ENCODE measurements at places on chromosomes 16 and 17. TPM values are rescaled to one million over a fixed set of nuclear protein-coding genes. Genes with fewer than 3 reads are reported as not detected.
A peak's percentile ranks its signal among the peaks of the same experiment; 100 is the strongest.

- no peaks in the 10 kb centered on the region for H3K4me1 ChIP-seq
- H3K4me3 ChIP-seq: no peak overlapping the region
- no peak for DNase-seq
- H3K27me3 ChIP-seq: no peaks in the 10 kb centered on the region
- no peak overlapping the region for H3K27ac ChIP-seq
These were observed 364.9 kb upstream of the PMFBP1 start for GRCh38 chr16:72536723-72537435.

DNA sequence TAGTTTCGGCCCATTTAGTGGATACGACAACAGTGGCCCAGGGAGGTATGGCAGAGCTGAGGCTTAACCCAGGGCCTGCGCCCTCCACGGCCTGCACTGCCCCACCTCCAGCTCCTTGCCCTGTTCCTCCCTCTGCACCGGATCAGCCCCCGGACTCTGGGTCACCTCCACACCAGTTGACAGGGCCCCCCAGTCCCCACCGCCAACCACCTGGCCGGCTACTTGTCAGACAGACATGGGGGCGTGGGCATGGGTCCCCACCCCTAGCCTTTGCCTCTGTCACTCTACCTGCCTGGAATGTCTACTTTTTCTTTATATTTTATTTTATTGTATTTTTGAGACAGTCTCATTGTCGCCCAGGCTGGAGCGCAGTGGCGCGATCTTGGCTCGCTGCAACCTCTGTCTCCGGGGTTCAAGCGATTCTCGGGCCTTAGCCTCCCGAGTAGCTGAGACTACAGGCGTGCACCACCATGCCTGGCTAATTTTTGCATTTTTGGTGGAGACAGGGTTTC is 3.0 kb upstream of the ACTG1 start:
- H3K4me3 ChIP-seq: peak overlapping the region; percentile 90
- peak overlapping the region; percentile 24 for H3K27ac ChIP-seq
- H3K4me1 ChIP-seq: peaks cover 29% of the 10 kb centered on the region
- H3K27me3 ChIP-seq: peaks cover 5% of the 10 kb centered on the region
- H3K36me3 ChIP-seq: peaks cover 11% of the 10 kb centered on the region

The LLGL2 gene
- 39.3 TPM for total RNA-seq

The ST6GALNAC1 gene
- 8.4 TPM for total RNA-seq

DNA sequence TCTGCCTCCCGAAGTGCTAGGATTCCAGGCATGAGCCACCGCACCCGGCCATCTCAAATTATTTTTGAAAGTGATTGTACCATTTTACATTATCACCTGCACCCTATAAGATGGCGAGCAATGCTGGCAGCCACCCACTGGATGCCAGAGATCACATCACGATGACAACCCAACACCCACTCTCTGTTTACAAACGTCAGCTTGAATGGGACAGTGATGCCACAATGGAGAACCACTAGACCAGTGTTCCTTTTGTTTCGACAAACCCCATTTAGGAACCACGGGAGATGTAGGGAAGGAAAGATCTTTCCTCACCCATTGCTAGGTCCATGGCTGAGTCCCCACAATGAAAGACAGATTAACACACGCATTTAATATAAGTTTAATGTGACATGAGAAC is 20.1 kb upstream of the HAPSTR1 start:
- DNase-seq: no peak
- no peak overlapping the region for H3K4me3 ChIP-seq
- peaks cover 3% of the 10 kb centered on the region for H3K4me1 ChIP-seq
- H3K36me3 ChIP-seq: peaks cover 5% of the 10 kb centered on the region
- H3K27ac ChIP-seq: no peak overlapping the region

The ZNF18 gene
- total RNA-seq: 15.0 TPM

The KRTAP3-2 gene
- not detected for total RNA-seq

GRCh38 chr17:27760069-27760885 is 40.1 kb downstream of the NOS2 start:
- H3K27ac ChIP-seq: no peak overlapping the region
- DNase-seq: peak; percentile 52
- H3K4me3 ChIP-seq: no peak overlapping the region
- H3K36me3 ChIP-seq: no peaks in the 10 kb centered on the region
- H3K4me1 ChIP-seq: no peaks in the 10 kb centered on the region

GRCh38 chr17:49015179-49015923 is 18.2 kb downstream of the IGF2BP1 start:
- H3K27ac ChIP-seq: no peak overlapping the region
- H3K4me1 ChIP-seq: peaks cover 5% of the 10 kb centered on the region
- peaks cover 71% of the 10 kb centered on the region for H3K27me3 ChIP-seq
- DNase-seq: no peak
- H3K4me3 ChIP-seq: no peak overlapping the region

- peaks cover 7% of the 10 kb centered on the region for H3K4me1 ChIP-seq
- H3K27ac ChIP-seq: no peak overlapping the region
These were observed 57.5 kb downstream of the PARN start for GRCh38 chr16:14572535-14572934.

- peaks cover 35% of the 10 kb centered on the region for H3K27me3 ChIP-seq
- no peaks in the 10 kb centered on the region for H3K4me1 ChIP-seq
- H3K4me3 ChIP-seq: no peak overlapping the region
- no peak for DNase-seq
- no peak overlapping the region for H3K27ac ChIP-seq
These were observed 36.8 kb upstream of the CES5A start for GRCh38 chr16:55912022-55912421.

DNA sequence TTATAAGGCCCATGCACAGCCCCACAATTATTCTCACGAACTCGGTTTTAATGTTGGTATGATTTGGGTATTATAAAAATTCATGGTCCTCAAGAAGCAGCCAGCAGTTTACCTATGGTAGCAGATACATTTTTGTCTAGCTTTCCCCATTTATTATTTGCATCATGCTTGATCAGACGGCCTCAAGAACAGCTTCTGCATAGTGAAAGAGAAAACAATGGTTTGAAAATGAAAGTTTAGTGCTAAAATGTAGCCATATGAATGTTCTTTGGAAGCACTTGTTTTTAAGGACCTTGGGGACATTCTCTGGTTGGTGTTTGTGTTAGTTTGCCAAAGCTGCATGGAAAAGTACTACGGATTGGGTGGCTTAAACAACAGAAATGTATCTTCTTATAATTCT is 72.4 kb upstream of the CPHXL start:
- H3K4me3 ChIP-seq: no peak overlapping the region
- no peak overlapping the region for H3K27ac ChIP-seq
- DNase-seq: no peak
- H3K36me3 ChIP-seq: peaks cover 2% of the 10 kb centered on the region
- H3K4me1 ChIP-seq: no peaks in the 10 kb centered on the region

The SLC9A5 gene
- 1.4 TPM for total RNA-seq

DNA sequence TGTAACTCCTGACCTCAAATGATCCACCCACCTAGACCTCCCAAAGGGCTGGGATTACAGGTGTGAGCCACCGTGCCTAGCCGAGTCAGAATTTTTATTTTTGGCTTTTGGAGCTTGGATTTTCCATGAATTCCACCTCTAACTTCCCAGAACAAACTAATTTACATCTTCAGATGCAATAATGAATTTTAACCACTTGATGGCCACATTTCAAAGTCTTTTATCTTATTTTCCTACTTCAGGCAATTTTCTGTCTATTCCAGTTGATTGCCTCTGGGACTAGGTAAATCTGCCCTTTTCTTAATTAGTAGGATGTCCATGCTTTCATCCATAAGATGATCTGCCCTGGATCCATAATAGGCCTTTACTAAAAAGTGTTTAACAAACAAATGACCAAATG is 156.4 kb upstream of the ANKFN1 start:
- H3K36me3 ChIP-seq: no peaks in the 10 kb centered on the region
- no peak overlapping the region for H3K27ac ChIP-seq
- H3K27me3 ChIP-seq: no peaks in the 10 kb centered on the region
- H3K4me1 ChIP-seq: no peaks in the 10 kb centered on the region

All from T-helper 17 cell (primary cell).